Hematopoietic multipotent progenitor cell treated with erythropoietin and hydrocortisone succinate and interleukin-3 and kit ligand, for 6 days (in vitro differentiated cells): ENCODE measurements at places on chromosomes 7 and 10.
A peak's percentile ranks its signal among the peaks of the same experiment; 100 is the strongest.

DNA sequence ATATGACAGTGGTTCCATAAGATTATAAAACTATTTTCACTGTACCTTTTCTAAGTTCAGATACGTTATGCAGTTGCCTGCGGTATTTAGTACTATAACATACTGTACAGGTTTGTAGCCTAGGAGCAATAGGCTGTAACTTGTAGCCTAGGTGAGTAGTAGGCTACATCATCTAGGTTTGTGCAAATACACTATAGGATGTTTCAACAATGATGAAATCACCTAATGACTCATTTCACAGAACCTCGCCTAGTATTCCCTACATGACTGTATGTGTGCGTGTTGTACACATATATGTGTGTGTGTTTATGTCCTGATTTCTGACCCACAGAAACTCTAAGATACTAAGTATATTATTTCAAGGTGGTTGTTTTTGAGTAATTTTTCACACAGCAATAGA lies 139.0 kb downstream of the HERPUD2 start:
- no peak for DNase-seq

- DNase-seq, result no peak
Measured at GRCh38 chr10:113899952-113900598, 45.6 kb downstream of the NHLRC2 start.

DNA sequence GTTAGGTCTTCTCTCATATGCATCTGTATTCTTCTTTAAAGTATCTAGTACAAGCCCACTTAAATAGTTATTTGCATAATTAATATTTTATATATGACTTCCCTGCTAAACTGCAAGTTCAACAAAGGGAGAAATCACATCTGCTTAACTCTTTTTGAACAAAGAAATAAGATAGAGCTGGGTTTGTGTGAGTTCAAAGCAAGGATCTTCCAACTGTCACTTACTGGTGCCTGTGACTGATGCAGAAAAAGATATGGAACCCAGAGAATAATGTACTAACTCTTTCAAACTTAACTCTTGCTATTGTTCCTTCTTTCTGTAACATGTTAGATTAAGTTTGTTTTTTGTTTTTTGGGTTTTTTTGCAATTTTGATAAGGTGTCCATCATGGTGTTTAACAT lies 71.3 kb upstream of the SP4 start:
- DNase-seq, result peak; percentile 54

- no peak for DNase-seq
Measured at GRCh38 chr10:117553815-117554172, 11.2 kb downstream of the EMX2 start.

- no peak for DNase-seq
Measured at GRCh38 chr10:132464256-132465192, 67.5 kb downstream of the PWWP2B start.

DNA sequence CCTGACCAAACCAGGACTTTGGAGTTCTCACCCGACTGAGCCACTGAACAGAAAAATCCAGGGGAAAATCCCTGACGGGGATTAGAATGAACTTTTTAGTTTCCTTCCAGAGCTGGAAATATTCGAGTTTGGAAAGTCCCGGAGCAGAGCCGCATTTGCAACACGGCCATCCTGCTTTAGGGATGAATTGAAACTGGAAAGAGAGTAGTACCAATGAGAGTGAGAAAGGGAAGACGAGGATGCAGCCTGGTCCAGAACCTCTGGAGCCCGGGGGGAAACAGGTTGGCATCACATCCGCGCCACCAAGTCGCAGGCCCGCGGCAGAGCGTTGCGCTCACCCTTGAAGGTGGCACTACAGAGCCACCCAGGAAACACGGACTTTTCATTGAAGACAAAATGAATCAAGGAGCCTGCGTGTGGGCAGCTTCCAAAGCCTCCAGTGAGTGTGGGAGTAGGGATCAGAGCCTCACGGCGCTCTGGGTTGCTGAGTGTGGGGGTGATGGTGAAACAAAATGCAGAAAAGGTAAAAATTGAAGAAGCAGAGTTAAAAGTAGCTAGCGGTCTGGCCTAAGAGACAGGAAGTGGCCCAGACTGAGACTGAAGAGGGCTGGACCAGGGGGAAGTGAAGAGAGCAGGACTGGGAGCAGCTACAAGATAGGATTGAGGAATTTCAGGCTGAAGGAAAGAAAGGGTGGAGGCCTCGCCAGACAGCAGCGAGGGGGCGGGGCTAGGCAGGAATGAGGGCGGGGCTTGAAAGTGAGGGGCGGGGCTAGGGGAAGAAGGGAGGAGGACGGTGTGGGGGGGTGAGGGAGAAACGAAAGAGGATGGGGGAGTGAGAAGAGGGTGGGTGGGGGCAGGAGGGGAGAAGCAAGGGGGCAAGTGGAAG lies 1.8 kb downstream of the SMURF1 start:
- peak; percentile 53 for DNase-seq

DNA sequence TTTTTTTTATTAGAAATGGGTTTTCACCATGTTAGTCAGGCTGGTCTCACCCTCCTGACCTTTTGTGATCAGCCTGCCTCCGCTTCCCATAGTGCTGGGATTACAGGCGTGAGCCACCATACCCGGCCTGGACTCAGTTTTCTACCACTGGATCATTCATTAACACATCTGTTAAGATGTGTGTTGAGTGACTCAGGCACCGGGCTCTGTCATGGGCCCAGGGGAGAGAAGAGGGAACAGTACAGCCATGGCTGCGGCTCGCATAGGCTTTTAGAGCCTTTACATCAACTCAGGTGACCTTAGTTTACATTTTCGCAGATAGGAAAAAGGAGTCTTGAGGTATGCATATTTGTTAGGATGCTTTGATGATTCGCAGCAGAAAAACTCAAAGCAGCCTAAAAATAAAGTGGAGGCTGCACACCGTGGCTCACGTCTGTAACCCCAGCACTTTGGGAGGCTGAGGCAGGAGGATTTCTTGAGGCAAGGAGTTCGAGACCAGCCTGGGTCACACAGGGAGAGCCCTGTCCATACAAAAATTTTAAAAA lies 3.1 kb upstream of the ARPC1B start:
- DNase-seq, result no peak

- DNase-seq, result peak; percentile 55
Measured at GRCh38 chr10:28492116-28492920, 40.6 kb upstream of the WAC start.

GRCh38 chr7:151754142-151754590 lies 122.7 kb downstream of the PRKAG2 start:
- DNase-seq, result peak; percentile 49

DNA sequence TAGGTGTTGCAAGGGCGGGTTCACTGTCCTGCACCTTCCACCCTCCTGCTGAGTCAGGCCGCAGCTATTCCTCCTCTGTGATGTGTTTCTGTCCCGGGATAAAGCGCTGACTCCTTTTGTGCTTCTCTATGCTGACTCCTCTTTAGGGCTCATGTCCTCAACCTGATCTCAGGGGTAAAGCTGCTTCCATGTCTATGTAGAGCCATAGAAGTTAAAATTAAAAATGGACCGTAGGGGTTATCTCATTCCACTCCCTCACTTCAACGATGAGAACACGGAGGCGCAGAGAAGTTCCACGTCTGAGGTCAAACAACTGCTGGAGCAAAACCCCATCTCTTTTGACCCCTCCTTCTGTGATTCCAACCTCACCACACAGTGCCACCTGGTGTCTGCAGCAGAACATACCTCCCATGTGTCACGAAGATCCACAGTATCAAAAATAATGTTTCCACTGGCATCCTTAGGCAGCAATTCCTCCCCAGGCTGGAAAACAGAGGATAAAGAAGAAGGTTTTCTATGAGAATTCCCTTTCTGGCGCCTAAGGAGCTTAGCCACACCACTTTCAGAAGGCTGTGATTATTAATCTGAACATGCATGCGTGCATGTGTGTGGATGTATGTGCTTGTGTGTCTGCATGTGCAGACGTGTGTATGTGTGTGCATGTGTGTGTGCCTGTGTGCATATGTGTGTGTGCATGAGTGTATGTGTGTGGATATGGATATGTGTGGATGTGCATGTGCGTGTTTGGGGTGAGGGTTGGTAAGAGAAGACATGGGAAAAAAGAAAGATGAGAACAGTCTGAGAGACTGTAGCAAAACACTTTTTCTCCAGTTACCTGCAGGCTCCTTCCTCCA lies 81.2 kb upstream of the UCN3 start:
- DNase-seq, result peak; percentile 88

DNA sequence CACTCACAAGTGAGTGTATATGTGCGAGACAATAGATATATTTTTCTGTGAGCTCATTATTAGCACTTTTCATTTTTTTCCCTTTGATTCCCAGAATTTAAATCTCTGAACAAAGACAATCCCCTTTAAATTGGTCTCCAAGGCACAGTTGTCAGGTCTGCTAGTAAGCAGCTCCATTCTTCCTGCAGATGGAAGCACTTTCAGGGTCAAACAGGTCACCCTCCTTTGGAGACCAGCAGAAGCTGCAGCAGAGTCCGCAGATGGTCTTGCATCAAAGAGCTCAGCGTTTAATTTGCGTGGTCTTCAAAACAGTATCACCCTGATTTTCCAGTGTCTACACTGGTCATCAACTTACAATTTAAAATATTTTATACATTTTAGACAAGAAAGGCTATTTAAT lies 543.8 kb downstream of the ARL4A start:
- DNase-seq, result no peak

- no peak for DNase-seq
Measured at GRCh38 chr10:100748231-100749058, 3.1 kb downstream of the PAX2 start.

- no peak for DNase-seq
Measured at GRCh38 chr10:22455068-22455857, 110.0 kb downstream of the SPAG6 start.

DNA sequence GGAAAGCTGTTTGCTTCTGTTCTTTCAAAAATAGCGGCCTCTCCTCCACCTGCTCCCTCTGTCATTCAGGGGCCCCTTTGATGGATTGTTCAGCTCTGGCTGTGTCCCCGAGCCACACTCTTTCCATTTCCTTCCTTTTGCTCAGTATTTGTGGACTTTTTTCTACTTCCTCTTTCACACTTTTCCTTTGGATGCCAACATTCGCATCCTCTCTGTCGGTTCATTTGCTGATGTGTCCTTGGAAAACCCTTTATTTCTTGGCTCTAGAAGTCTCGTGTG lies 11.7 kb upstream of the PWWP2B start:
- DNase-seq, result no peak

GRCh38 chr7:29229946-29230345 lies 35.4 kb downstream of the CHN2 start:
- DNase-seq, result no peak

GRCh38 chr7:141557360-141557759 lies 6.2 kb downstream of the AGK start:
- no peak for DNase-seq

- DNase-seq, result no peak
Measured at GRCh38 chr10:129101232-129101980, 365.6 kb upstream of the MGMT start.

DNA sequence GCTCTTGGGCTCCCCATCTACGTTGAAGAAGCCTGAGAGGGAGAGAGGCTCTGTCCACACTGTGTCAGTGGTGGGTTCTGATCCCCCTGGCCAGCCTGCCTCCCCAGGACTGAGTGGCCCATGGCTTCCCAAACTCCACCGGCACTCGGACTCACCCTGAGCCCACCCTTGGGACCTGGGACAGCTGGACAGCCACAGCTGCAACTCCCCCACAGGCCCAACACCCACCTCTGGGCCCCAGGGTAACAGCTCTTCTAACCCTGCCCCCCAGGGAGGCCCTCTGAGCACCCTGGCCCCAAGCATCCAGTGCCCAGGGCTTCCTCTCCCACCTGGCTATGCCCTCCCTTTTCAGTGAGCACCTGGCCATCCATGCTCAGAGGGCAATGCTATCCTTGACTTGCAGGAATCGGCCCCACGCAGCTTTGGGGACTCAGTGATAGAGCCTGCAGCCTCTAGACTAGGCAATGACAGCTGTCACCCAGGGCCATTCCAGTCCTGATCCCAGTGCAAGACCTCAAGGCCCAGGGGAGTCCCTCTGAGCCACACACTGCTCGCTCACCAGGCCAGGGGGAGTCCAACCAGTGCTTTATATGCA lies 17.9 kb downstream of the OGDHL start:
- DNase-seq, result no peak

DNA sequence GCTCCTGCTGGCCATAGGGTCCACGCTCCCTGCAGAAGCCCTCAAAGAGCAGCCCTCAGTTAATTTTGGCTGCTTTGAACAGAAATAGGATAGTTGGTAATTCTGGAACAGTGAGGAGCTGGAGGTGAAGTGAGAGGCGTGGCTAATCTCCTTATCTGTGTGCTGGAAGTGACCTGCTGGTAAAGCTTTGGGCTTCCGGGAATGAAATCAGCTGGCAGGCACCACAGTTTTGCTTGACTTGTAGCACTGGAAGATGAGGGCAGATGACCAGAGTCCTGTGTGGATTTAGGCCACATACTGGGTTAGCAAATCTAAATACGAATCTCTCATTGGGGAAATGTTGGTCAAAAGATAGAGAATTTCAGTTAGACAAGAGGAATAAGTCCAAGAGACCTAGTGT lies 10.2 kb downstream of the ATP6V0E2 start:
- DNase-seq, result no peak

DNA sequence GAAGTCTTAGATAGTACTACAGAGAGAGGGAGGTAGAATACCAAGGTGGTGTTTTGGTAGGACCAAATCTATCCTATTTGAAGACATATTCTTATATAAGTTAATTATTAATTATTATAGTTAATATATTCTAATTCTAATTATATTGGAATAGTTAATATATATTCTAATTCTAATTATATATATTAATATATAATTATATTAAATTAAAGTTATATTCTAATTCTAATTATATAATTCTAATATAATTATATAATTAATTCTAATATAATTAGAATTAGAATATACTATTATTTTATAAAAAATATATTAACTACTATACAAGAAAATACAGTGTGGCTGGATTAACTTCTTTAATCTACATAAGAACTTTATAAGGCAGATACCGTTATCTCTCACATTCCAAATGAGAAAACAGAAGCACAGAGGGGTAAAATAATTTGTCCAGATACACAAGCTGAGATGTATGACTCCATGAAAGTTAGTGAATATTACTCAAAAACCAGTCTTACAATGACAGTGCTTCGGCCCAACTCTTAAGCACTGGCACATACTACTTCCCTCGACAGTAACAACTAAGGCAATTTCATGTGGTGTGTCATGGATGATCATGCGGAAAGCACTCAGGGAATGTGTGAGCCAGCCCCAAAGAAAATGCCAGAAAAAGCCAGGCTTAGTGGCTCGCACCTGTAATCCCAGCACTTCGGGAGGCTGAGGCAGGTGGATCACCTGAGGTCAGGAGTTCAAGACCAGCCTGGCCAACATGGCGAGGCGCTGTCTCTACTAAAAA lies 42.6 kb downstream of the TYW1B start:
- DNase-seq, result no peak

DNA sequence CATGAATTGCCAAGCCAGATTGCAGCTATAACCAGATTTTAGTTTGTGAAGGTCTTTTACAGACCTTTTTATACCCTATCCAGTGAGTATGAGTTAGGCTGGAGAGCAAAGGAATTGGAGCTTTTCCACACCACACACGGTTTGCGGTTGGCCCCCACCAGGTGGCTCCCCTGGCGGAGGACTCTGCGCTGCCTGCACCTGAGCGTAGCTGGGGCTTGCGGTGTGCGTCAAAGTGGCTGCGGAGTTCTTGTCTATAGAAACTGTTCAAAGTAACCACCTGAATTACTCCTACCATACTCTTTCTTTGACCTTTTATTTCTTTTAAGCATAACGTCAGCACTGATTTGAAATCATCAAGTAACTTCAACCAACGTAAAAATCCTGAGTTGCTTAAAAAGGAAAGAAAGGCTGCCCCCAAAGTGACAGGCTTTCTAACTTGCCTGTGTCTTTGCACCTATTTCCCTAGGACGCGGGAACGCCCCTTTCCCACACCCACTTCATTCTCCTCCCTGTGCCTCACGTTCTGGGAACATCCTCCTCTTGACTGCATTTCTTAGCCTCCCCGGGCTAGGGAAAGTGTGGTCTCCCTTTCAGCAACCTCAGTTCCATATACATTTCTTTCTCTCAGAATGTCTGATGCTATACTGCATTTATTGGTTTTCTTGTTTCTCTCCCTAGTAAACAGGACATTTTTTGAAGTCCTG lies 47.6 kb upstream of the TMEM72 start:
- no peak for DNase-seq
